ENCODE measurements at places on chromosomes 2 and 18. TPM values are rescaled to one million over a fixed set of nuclear protein-coding genes. Genes with fewer than 3 reads are reported as not detected.

Gene CD226
- total RNA-seq, result 0.08 TPM

Gene FOSL2
- 61.9 TPM for total RNA-seq

Gene EFHD1
- total RNA-seq, result 3.6 TPM

Gene PLA2R1
- 2.4 TPM for total RNA-seq

Gene PDCD1
- total RNA-seq, result not detected

Gene APCDD1
- total RNA-seq, result not detected

Gene KCNS3
- 1.1 TPM for total RNA-seq

Gene EVX2
- not detected for total RNA-seq

Gene GKN2
- 3.5 TPM for total RNA-seq

Gene TMEM169
- 0.42 TPM for total RNA-seq
